ENCODE measurements at places on chromosomes 5 and 9.

DNA sequence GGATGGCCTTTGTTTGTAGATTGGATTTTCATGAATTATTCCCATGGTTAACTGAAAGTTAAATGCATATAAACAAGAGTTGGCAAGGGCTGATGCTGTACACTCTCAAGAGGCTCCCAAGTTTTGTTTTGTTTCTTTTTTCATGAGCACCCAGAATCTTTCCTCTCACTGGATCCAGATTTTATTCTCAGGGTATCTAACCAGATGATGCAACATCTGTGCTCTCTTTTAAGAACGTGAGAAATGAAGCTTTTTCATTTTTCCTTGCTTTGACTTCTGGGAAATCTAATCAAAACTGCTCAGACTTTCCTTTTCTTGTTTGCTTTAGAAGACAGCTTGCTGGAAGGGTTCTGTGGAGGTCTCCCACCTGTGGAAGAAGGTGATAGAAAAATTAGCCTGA is 142.7 kb upstream of the SLC12A2 start:
- no peak for DNase-seq

DNA sequence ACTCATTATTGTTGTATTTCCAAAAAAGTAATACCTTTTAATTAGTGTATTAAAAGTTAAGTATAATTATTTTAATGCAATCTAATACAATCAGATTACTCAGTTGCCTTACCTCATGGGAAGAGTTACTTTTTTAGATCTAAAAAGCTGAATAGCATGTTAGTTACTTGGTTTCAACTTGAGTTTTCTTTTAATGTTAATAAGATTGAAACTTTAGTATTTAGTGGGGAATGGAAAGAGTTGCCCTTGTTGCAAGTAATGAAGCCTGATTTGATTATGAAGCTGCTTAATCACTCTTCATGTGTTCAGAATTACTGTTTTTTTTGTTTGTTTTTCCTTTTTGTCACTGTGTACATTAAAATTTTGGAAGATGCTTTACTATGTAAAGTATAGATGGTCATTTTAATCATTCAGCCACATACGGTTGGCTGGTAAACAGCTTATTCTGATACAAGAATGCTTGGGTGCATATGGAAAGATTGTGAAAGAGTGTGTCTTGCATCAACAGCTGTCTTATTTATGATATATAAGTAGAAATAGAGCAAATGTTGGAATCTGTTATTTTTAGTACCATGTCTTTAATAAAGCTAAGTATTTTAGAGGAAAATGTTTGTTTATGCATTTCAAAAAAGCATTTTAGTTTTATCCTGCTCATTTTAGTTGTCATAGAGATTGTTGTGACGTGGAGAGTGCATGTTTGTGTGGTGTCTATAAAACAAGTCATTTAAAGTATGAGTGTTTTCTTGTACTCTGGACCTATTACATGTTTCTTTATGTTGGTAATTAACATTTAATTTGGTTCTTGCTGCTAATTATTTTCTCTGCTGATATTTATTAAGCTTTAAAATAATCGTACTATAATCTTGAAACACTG is 36.4 kb downstream of the SREK1 start:
- no peak for DNase-seq

DNA sequence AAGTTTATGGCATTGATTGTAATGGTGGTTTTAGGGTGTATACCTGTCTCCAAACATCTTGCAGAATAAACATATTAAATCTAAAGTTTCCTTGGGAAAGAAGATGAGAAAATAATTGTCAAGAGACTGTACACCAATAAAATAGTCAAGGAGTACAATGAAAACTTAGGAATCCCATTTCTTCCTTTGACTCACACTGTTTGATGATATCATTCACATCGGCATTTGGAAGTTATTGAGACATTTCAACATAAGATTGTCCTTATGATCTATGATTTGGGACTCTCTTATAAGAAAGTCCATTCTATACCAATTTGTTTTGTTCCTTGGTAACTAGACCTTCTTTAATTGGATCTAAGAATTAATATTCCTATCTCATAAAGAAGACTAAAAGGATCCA is 482.7 kb downstream of the RAB3C start:
- DNase-seq = no peak

GRCh38 chr9:121463026-121463807 is 36.4 kb downstream of the GGTA1 start:
- no peak for DNase-seq

GRCh38 chr5:128271859-128272464 is 188.4 kb downstream of the SLC12A2 start:
- DNase-seq = no peak

DNA sequence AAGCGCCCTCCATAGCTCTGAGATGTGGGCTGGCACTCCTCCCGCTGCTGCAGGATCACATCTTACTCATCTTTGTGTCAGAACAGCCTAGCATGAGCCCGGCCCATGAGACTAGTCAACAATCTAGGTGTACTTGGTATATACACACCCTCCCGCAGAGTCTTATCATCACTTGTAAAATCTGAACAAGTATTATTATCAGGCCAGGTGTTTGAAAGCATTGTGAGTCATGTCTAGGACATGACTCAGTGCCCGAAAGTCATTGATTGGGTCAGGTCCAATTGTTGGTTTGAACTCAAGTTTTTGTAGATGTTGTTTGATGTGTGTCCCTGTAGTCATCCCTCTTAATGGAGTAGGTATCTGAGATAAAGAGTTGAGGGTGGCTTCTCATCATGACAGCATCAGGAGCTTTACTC is 108.7 kb downstream of the CFAP90 start:
- DNase-seq = no peak

DNA sequence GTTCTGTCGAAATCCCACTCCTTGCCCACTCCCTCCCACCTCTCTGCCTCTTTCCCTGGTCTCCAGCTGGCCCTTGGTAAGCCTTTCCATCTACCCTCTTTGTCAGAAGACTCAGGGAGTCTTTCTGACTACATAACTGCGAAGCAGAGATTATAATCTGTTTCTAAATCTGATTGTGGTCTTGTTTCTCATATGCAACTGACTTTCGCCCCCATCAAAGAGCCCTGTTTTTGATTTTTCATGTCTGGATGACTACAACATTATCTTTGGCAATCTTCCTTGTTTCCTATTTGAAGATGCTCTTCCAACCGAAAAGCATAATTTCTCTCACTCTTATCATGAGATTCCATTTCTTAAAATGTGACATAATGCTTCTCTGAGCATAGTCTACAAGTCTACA is 218.2 kb upstream of the ADAMTSL1 start:
- no peak for DNase-seq

DNA sequence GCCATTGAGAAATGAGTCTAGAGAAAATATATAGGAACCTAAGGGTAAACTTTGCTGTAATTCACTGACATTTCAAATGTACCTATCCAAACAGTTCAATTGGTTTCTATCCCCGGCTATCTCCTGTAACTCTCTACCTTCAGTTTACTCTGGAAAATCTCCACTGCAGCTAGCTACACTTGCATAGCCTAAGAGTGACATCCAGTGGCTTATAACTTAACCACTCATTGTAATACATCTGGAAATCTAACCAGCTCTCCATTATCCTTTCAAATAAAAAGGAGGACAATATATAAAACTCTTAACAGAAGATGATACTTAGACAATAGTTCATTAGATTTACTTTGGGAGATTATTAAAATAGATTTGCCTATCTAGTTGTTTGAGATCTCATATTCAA is 35.3 kb upstream of the SPDL1 start:
- no peak for DNase-seq

GRCh38 chr5:131481569-131481968 is 153.5 kb downstream of the RAPGEF6 start:
- DNase-seq = no peak

- DNase-seq = no peak
Measured at GRCh38 chr9:138121438-138122050, 244.0 kb downstream of the CACNA1B start.

DNA sequence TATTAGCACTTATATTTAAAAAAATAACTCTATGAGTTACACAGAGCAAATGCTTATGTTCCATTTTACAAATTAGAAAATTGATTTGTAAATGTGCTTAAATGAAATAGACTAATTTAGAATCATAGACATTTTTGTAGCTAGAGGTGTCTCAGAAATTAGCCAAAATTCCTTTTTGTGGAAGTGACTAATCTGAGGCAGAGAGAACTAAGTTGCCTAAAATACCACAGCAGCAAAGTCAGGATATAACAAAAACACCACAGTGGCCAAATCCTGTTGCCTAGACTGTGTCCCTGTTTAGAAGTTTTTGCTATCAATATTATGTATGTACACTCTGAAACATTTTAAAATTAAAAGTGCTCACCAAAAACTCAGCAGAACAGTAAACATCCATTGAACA is 18.7 kb downstream of the ADAMTSL1 start:
- no peak for DNase-seq

DNA sequence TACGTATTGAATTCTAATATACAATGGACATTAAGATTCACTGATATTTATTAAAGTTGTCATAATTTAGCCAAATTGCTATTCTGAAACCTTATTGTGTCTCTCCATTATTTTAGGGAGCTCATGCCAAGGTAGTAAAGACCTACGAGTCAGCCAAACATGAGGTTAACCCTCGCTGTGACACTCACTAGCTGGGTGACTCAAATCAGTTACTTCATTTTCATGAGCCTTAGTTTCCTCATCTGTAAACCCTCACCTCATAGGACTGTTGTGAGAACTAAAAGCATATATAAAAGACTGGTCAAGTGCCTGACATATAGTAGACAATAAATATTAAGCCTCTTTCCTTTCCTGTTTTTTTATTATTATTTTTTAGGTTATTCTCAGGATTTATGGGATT is 44.0 kb upstream of the PCA3 start:
- DNase-seq = no peak

- no peak for DNase-seq
Measured at GRCh38 chr9:1284727-1285126, 234.6 kb downstream of the DMRT2 start.

GRCh38 chr9:107907715-107908114 is 418.1 kb upstream of the KLF4 start:
- DNase-seq = no peak

DNA sequence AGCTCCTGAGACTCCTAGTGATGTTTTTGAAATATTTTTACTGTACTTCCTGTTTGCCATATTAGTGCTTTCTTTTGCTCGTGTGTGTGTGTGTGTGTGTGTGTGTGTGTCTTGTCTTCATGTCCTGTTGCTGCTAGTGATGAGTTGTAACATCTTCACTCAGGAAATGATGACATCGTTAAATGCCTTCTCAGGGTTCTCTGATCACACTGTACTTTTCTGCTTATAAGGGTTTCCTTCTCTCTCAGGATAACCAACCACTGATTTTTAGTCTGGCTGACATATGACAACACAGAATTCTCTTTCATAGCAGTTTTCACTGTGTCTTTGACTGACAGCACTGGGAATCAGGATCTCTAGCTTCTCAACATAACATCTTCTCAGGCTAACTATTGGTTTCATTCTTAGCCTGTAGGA is 16.1 kb downstream of the SV2C start:
- DNase-seq = no peak

DNA sequence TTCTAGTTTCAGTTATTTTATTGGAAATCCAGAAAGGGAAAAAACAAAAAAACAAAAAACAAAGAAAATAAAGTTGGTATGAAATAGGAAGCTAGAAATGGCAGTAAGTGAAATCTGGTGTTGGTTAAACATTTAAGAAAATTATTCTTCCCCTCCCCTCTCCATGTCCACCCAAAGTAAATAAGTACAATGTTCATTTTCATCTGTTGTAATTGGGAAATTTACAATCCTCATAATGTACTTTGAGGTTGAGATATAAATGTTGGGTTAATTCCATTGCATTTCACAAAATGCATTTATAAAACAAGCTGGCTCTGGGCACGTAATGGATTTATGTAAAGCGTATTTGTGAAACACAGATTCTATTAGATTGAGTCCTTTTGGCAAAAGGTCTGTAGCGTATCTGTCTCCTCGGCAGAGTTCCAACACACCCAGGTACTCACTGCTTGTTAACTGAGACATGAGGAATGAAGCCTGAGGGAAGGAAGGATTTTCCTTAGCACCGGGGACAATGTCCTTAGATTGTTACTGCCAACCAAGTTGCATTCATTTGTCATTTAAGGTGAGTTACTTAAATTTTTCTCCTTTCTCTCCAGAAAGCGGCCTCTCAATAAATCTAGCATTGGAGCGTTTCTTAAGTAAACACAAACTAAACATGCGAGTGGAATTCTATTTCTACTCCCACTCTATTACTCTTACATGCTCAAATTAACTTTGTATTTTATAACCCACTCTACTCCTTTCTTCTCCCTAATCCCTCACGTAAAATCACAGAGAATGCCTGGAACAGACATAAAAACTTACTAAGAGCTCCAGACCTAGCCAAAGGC is 912.3 kb upstream of the WWC1 start:
- DNase-seq = no peak

DNA sequence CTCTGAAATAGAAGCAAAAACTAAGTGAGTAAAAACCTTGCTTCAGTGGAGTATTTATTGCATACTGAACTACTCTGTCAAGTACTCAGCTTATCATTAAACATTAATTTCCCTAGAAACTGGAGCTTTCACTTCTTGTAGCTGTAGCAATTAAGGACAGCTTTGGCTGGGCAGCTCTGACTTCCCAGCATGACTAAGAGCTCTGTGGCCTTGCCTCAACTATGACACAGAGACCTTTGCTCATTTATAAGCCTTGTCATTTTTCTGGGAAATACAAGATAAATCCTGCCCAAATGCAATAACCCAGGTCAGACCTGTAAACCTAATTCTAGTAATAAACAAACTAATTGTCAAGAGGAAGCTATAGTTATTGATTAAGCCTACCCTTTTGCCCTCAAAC is 65.4 kb upstream of the STK32A start:
- DNase-seq = no peak

DNA sequence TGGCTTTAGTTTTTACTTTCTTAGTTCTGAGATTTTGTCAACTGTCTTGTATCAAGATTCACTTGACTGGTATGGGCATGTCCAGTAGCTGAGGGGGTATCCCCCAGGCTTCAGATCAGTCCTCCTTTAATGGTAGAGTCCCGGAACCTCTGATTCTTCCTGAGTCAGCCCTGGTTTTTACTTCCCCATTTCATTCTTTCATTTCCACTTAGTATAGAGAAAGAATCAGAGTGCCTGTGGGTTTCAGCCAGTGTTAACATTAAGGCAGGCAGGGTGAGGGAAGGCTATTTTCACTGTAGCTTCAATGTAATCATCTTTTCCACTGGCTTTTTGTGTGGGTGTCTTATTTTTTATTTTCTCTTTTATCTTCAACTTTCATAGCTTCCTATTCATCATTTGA is 8.3 kb upstream of the COMMD10 start:
- no peak for DNase-seq

DNA sequence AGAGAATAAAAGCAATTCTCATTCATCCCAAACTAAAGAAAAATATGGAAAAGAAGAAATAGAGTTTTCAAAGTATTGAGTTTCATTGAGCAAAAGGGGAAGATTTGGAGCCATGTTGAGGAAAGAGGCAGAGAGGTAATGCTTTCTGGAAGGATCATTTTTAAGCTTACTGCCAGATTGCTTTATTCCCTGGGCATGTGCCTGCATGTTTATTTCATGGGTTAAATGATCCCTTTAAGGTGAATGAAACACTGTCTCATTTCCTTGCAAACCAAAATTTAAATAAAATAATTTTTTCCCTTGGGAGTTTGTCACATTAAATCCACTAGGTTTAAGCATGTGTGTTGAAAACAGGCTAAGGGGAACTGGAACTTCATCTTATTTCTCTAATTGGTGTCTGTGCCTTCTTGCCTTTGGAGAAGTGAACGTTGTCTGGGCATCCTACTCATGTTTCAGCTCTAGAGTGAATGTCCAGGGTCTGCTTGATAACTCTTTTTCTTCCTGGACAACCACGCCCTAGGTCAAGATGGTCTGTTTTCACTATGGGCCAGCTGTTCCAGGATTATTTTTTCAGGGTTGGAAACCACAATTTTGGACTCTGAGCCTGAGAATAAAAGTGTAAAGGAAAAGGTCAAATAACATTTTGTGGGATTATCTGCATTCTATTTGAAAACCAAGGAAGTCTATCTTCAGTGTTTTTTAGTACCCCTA is 114.1 kb upstream of the ELL2 start:
- no peak for DNase-seq

Measured in T-helper 22 cell (primary cell).